ENCODE measurements at places on chromosomes 1 and 21.

GRCh38 chr1:197268012-197268411 lies at the start of gene CRB1:
Gene CRB1, plus strand, starts transcription at chr1:197268252. Its CDS starts 161 bp downstream, at chr1:197268413.
- DNase-seq, result no peak

- DNase-seq, result no peak
Measured at GRCh38 chr1:9922342-9922741, 12.3 kb upstream of the CTNNBIP1 start.

DNA sequence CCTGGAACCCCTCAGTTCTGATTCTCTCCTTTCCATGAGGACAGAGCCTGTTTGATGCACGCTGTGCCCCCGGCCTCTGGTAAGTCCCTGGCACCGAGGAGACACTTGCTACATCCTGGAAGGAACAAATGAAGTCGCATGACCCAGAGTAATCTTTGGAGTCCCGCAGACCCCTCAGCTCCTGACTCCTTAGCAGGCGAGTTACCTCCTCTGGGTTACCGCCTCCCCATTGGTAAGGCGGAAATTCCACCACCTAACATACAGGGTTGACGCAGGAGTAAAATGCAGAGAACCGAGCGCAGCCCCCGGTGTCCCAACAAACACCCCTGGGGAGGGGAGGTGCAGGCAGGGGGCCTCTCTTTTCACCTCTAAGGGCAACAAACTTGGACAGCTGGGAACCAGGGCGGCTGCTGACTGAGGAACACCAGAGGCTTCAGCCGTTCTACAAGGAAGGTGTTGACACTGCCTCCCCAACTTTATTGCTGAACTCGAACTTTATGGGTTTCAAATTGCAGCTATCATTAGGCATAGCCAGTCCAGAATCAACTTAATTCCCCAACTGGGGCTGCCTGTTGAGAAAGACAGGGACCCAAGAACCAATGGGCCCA lies 115.3 kb upstream of the IFFO2 start:
- no peak for DNase-seq

- DNase-seq, result no peak
Measured at GRCh38 chr1:86795316-86795715, 90.9 kb downstream of the SH3GLB1 start.

- DNase-seq, result no peak
Measured at GRCh38 chr1:119611701-119612113, 36.4 kb downstream of the ZNF697 start.

DNA sequence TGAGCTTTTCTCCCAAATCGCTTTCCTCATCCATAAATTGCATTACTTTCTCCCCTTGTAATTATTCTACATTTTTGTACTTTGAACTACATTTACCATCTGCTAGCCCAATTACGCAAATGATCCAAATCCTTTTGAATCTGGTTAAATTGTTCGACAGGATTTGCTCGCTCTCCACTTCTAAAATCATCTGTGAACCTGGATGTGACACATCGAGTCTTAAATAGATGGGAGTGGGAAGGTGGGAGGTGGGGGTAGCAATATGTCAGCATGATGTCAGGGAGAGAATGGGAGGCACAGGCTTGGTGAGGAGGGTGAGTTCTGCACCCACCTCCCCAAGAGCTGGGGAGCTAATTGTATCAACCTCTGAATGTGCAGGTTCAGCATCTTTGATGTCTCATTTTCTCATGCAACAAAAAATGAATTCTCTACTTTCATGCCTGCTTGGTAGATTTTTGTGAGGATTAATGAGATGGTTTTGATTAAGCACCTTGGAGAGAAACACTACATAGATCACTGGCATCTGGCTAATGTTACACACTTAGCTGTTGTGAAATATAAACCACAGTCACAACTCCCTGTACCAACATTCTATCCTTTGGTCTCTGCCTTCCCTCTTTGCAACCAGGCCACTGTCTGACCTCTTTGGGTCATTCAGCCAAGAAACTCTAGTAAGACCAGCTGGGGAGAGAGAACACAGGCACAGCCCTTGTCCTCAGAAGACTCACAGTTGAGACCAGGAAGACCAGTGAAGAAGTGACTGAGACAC lies 165.1 kb downstream of the DAB1 start:
- no peak for DNase-seq

- DNase-seq, result no peak
Measured at GRCh38 chr1:58933599-58933926, 149.7 kb upstream of the JUN start.

DNA sequence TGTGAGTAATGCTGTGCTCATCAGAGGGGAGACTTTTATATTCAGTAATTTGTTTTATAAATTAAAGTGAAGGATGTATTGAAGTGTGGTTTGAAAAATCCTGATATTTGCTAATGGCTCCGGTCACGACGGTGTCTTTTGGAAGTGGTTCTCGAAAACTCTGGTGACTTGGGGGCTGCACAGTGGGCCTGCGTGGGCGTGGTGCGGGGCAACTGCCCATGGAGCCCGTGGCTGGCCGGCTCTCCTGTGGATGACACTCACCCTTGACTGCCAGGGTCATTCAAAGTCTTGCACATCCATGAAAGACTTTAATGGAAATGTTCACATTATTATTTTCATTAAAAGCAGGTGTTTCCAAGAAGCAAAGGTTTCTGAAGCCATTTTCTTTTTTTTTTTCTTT lies 7.7 kb downstream of the FAAP20 start:
- DNase-seq, result no peak

DNA sequence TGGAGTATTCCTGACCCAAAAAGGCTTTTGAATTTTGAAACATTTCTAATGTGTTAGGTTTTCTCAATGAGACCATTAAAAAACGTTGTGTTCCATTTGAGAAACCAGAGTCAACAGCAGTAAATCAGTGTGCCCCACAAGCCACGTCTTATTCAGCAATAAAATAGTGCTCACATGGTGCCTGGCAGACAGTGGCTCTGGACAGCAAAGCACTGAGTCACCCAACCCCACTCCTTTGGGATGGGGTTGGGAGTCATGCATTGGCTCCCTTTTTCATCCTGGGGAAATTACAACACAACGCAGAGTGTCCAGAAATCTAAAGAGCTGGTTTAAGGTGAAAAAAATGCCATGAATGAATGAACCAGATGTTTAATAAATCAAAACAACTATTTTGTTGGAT lies 46.5 kb downstream of the KCNJ15 start:
- DNase-seq, result peak; percentile 73

- DNase-seq, result no peak
Measured at GRCh38 chr1:208243967-208244916, at the start of gene PLXNA2. Gene PLXNA2, minus strand, starts transcription at chr1:208244384. Its CDS starts 26,462 bp downstream, at chr1:208217922.

- DNase-seq, result no peak
Measured at GRCh38 chr1:174405219-174405618, 42.5 kb upstream of the GPR52 start.

- no peak for DNase-seq
Measured at GRCh38 chr1:234887016-234887900, 241.4 kb downstream of the TOMM20 start.

DNA sequence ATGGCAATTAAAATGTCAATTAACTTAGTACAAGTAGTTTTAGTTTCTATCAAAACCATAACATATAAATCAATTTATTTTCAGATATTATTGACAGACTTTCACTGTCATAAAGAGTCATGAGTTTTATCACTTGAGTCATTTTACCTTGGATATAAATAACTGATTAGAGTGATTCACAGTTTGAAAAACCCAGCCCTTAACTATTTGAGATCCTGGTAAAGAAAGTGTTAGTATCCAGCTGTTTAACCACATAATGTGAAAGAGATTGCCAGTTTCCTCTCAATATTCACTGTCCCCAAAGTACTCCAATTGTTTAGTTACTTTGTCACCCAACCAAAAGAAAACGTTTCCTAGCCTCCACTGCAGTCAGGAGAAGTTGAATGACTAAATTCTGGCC lies 91.3 kb downstream of the UCHL5 start:
- DNase-seq, result no peak

DNA sequence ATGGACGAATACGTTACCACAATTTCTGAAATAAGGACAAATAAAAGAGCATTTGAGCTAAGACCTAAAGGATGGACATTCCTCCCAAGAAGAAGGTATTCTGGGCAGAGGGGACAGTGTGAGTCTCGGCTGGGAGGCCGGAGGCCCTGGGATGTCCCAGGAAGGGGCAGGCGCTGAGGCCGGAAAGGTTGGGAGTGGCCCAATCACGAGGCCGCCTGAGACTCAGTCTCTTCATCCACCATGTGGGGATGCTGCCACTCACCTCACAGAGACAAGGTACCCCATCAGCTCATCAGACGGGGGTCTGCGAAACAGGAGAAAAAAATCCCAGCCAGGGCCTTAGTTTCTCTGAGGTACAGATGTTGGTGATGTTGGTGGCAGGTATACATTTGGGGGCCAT lies 24.3 kb upstream of the LAPTM5 start:
- no peak for DNase-seq

GRCh38 chr1:36107394-36107793 lies 17.6 kb downstream of the COL8A2 start:
- DNase-seq, result no peak

GRCh38 chr1:113975211-113975895 lies 3.9 kb upstream of the OLFML3 start:
- no peak for DNase-seq

DNA sequence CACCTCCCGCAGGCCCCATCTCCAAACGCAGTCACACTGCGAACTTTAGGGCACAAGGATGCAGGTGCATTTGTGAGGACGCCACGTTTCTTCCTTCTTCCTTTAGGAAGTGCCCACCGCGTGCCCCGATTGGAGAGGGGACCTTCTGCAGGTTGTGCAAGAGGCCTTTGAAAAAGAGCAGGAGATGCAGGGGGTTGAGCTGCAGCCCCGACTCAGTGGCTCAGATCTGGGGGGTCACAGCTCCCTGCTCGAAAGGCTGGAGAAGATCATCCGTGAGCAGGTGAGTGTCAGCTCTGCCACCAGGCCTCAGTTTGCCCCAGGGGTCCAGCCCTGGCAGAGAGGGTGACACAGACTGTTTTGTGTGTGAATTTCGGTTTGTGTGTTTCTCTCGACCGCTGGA lies 31.2 kb upstream of the DIP2A start:
- DNase-seq, result no peak

GRCh38 chr1:76176000-76176399 lies 101.5 kb downstream of the ST6GALNAC3 start:
- DNase-seq, result no peak

GRCh38 chr1:67323087-67323486 lies 15.4 kb downstream of the IL12RB2 start:
- DNase-seq, result no peak
